ENCODE measurements at places on chromosomes 3 and 15.

GRCh38 chr3:186073641-186074040, 35.2 kb downstream of the ETV5 start:
- DNase-seq, result no peak

GRCh38 chr3:39378088-39378487, 5.1 kb upstream of the SLC25A38 start:
- DNase-seq, result peak; percentile 57

DNA sequence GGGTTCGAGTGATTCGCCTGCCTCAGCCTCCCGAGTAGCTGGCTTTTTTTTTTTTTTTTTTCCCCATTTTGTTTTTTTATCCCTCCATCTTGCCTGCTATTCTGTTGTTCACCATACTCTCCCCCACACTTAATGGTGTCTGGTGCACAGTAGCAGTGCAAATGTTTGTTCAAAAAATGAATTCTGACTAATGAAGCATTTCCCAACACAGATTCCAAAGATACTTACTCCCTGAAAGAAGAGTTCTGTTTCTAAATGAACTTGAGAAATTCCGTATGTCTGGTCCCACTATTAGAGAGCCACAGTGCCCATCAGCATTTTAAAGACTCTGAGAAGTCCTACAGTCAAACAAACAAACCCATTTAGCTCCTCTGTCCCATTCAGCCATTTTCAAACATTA, 9.5 kb downstream of the EDEM1 start:
- DNase-seq, result no peak

GRCh38 chr15:85763157-85763556, 31.6 kb downstream of the KLHL25 start:
- no peak for DNase-seq

DNA sequence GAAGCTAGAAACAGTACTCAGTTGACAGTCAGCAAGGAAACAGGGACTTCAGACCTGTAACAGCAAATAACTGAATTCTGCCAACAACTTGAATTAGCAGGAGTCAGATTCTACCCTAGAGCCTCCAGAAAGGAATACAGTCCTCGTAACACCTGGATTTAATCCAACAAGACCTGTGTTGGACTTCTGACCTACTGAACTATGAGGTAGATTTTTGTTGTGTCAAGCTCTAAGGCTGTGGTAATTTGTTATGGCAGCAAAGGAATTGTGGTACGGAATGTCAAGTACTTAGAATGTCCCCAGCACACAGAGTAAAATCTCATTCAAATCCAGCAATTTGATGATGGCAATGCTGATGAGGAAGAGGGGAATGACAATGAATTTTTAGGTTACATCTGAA, 234.1 kb downstream of the LRRN1 start:
- no peak for DNase-seq

- DNase-seq, result no peak
Observed at GRCh38 chr3:100454677-100455076, 37.7 kb upstream of the TMEM45A start.

- DNase-seq, result no peak
Observed at GRCh38 chr3:104805042-104805441, 561.7 kb upstream of the ALCAM start.

DNA sequence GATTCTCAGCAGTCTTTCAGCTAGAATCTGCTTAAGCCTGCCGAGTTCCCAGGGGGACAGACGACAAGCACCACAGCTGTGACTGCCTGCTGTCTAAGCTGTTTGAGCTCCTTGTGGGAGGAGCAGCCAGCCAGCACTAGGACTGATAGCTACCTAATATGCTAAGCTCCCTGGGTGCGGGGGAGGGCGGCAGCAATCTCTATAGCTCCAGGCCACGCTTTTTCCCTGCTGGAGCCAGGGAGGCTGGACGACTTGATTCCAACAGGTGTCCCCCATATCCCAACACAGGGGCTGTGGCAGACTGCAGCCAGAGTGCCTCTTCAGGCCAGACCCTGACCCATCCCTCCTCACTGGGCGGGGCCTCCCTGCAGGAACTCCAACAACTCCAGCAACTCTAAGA, 134.1 kb upstream of the ARPP21 start:
- DNase-seq, result no peak

DNA sequence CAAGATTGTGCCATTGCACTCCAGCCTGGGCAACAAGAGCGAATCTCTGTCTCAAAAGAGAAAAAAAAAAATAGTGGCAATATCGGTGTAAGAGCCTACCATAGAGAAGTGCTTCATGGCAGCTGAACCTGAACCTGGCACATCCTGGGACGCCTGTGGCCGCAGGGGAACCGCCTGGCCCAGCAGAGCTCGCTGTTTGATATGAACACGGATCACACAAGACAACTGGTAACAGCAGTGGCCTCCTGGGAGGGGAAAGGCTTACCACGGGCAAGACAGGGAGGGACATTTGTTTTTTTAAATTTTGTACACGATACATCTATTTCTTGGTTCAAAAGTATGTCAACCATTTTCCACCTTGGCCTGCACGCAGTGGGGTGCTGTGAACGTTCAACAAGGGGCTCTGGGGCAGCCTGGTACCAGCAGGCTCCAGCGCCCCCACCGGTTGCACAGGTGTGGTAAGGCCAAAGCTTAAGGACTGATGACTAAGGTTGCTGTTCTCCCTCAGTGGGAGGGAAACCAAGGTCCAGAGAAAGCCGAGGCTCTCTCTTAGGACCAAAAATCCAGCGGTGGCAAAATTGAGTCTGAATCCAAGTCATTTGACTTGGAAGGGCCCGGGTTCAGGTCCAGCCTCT, 21.7 kb upstream of the EPHB3 start:
- no peak for DNase-seq

DNA sequence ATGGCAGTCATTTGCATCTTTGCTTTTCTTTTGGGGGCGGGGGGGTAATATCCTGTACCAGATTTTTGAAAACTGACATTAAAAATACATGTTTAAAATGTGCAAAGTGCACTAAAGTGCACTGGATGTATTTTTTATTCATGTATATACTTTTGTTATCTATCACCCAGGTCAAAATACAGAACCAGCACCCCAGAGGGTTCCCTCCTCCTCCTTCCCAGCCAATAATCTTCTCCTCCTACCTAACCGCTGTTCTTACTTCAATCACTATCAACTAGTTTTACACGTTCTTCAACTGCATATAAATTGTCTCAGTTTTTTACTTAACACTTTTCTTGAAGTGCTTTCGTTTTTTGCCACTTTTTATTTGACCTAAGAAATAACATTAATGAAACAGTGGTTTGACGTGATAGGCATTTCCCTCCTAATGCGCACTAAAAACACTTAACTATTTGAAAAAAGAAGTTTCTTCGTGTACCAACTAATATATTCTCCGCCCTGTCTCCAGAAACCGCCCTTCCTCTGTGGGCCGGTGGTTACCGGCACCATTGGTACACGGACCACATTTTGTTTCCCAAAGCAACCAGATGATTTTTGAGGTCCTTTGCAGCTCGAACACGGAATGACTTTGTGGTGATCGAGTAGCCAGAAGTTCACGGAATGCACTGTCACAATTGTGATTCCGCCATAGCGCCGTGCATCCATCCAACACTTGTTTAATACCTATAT, 836 bp upstream of the AKAP13 start:
- DNase-seq, result peak; percentile 21

DNA sequence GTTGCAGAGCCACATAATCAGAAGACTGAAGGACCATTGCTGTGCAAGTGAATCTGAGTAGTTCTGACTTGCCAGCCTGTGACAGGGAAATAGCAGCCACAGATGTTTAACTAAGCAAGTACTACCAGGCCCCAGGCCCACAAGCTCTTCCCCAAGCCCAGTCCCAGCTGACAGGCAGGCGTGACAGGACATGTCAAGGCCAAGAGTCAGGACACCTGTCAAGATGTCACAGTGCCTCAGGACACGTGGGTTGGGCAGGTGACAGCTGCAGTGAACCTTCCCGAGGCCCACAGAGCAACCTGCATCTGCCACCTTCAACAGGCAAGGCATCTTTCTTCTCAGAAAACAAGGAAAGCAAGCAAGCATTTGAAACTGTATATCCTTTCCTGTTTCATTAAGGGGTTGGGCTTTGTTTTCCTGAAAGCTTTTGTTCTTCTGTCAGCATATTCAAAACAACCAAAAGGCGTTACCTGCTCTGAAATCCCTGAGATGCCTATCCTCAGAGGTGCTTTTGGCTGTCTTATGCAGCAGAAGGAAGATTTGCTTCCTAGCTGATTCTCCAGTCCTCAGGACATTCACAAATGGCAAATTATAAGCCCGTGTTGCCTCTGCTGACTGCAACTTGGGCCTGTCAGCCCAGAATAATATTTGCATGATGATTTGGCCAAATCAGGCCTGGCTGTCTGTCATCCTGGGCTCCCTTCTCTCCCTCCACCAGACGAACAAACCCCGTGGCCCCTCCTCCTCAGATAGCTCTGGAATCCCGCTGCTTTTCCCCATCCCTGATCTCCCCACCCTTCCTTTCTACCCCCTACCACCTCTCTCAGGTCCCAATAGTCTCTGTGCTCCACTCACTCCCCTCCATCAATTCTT, 171.8 kb upstream of the WNT5A start:
- no peak for DNase-seq

- no peak for DNase-seq
Observed at GRCh38 chr3:194254040-194254439, 97.1 kb downstream of the CPN2 start.

DNA sequence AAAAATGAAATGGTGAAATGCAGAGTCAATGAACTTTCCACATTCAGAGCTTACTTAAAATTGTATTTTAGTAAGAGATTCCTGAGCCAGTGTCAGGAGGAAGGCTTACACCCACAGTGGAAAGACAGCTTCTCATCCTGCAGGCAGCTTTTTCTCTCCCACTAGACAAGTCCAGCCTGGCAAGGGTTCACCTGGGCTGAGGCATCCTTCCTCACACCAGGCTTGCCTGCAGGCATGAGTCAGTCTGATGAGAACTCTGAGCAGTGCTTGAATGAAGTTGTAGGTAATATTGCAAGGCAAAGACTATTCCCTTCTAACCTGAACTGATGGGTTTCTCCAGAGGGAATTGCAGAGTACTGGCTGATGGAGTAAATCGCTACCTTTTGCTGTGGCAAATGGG, 3.1 kb downstream of the CCR4 start:
- DNase-seq, result peak; percentile 53

Data from T-helper 2 cell (primary cell).